ENCODE measurements at places on chromosomes 3 and 15. TPM values are rescaled to one million over a fixed set of nuclear protein-coding genes. Genes with fewer than 3 reads are reported as not detected.

MESP2 gene
- total RNA-seq = not detected

- DNase-seq = no peak
Measured at GRCh38 chr15:41336549-41336948, 3.9 kb downstream of the NUSAP1 start.

ISLR2 gene
- not detected for total RNA-seq

DUOX1 gene
- total RNA-seq = 142 TPM

SELENOS gene
- 58.1 TPM for total RNA-seq

GRCh38 chr3:56154297-56154696, 314.0 kb downstream of the ERC2 start:
- no peak for DNase-seq

- DNase-seq = no peak
Measured at GRCh38 chr15:42427429-42428223, 63.3 kb downstream of the ZNF106 start.

DNA sequence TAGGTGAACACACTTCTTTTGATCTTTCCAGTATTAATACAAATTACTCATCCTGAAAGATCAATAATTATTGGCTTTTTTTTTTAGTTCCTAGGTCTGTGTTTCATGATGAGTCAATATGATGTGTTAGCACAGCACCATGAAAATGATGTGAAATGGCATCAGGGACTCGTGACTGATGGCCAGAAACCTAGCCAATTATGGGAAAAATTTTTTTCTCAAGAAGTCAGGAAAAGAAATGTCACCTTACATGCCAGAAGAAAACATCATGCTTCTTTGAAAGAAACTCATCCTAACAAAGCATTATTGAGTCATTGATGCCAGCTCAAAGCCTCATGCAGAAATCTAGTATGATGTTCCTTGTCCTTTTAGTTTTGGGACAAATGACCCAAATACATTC, 468.3 kb upstream of the CBLB start:
- no peak for DNase-seq

- DNase-seq = no peak
Measured at GRCh38 chr3:14284694-14285547, 106.3 kb downstream of the LSM3 start.

- no peak for DNase-seq
Measured at GRCh38 chr3:145959457-145960088, 201.4 kb downstream of the PLOD2 start.

DNA sequence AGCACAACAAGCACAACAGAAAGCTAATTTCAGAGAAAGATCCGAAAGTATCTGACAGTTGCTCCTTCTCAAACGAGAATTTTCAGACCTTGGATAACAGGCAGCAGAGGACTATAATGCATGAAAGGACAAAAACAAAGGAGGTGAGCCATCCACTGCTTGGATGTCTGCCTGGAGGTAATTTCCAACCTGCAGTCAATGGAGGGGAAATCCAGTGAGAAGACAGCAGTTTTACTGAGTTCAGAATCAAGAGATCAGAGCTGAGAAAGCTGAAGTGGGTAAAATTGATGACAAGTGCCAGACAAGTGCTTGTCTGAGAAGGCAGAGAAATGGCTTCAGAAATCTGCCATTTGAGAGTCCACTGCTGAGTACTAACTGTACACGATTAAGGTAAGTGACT, 22.1 kb downstream of the UBE3A start:
- DNase-seq = no peak

DNA sequence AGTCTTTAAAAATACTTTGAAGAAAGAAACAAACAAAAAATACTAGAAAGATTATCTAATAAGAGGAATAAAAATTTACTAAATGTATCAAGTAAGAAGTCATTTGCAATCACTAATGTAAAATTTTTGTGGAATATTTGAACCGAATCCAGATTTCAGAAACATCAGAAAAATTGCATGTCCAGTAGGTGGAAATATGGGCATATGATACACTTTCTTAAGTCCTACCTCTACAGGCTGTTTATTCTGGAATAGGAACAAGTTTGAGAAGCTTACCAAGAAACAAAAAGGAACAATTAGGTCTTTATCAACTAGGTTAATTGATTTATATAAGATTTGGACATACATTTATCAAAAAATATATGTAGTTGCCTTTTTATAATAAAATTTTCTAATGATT, 292.9 kb upstream of the ROBO1 start:
- no peak for DNase-seq

- no peak for DNase-seq
Measured at GRCh38 chr15:27401471-27401870, 430.5 kb downstream of the GABRG3 start.
